ENCODE measurements at places on chromosomes 6 and 20. TPM values are rescaled to one million over a fixed set of nuclear protein-coding genes. Genes with fewer than 3 reads are reported as not detected.

DNA sequence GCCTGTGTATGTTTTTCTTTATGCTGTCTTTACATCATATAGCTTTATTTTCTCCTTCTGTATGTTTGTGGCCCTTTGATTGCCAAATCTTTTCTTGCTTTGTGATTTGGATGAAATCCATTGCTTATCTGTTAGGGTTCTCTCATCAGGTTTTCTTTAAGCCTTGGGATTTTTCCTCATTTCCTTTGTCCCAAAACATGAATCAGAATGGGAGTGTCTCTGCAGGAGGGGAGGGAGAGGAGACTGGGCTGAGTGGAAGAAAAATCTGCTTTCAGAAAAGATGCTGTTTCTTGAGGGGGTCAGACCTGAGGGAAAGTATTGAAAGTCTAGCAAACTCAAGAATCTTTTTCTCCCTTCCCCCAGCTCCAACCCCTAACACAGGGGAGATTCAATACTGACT is 758.0 kb upstream of the MMS22L start:
- no peak for DNase-seq

- DNase-seq: no peak
Measured at GRCh38 chr6:168111911-168112310, 32.9 kb upstream of the FRMD1 start.

GRCh38 chr6:86686496-86686895 is 250.8 kb upstream of the HTR1E start:
- DNase-seq: no peak

Gene IER3
- 68.8 TPM for total RNA-seq

Gene TSPYL1
- 167 TPM for total RNA-seq

Gene SNPH
- 11.2 TPM for total RNA-seq

GRCh38 chr20:37259865-37260264 is 1.7 kb downstream of the GHRH start:
- DNase-seq: no peak

GRCh38 chr6:46642928-46643751 is 9.5 kb downstream of the CYP39A1 start:
- peak; percentile 76 for DNase-seq

Gene TRIM15
- total RNA-seq: not detected

GRCh38 chr6:71482742-71483141 is 194.1 kb downstream of the OGFRL1 start:
- DNase-seq: peak; percentile 35

Gene NR2E1
- 0.24 TPM for total RNA-seq

DNA sequence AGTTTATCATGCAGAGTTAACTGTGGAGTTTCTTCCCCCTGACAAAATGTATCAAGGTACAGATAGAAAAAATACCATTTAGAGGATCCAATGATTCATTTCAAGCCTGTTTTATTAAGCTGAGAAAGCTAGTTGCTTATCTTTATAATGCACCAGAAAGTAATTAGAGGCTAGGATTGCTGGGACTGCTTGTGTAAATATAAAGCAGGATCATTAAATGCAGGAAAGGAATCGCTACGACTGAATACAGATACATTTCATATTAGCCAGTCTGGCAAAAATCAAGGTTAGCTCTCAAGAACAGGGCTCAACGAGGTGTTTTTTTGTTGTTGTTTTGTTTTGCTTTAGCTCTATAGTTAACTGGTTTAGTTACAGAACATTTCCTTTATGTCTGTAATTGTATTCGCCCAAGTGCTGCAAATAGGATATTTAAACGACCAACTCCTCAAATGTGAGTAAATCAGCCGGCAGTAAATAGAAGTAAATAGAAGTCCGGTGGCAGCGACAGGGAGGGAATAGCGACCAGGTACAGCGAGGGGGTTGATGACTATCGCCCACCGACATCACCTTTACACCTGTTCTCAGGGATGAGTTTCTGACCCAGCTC is 748 bp downstream of the UBE2J1 start:
- DNase-seq: no peak

DNA sequence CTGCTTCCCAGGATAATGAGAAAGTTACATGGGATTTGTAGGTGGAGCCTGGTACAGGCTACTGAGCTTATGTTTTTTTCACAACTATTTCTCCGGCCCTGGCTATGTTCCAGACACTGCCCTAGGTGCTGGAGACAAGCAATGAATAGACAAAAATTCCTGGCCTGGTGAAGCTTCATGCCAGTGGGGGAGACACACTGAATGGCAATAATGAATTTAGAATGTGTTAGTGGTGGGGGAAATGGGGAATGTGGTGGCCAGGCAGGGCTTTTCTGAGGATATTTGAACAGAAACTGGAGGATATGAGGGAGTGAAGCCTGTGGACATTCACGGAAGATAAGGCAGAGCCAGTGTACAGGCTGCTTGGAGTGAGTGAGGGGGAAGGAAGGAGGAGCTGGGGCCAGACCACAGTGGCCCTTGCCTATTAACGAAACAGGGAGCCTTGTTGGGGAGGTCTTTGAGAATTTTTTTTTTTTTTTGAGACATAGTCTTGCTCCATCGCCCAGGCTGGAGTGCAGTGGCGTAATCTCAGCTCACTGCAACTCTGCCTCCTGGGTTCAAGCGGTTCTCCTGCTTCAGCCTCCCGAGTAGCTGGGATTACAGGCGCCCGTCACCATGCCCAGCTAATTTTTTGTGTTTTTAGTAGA is 6.6 kb downstream of the FOXS1 start:
- no peak for DNase-seq

- DNase-seq: no peak
Measured at GRCh38 chr6:34697544-34697836, 923 bp upstream of the ILRUN start.

DNA sequence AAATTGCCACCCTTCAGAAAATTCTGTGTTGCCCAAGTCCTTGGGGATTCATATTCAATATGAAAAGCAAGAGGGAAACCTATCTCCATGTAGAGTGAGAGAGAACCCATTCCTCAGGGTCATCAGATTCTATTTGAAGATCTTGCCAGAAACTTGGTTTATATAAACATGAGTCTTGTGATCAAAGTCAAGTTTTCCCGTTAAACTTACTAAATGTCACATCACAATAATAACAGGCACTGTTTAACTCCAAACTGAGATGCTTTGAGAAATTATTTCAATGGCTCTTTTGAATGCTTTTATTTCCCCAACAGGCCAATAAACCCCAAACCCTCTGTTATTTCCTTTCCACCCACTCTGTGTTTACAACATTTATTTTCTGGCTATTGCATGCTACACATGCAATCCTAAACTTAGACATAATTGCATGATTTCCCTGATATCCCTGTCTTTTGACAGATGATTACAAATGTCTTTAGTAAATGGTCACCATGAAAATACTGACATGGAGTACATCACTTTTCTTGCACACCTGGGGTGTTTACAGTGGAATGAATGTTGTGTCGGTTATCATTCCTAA is 31.1 kb upstream of the SSTR4 start:
- DNase-seq: no peak

- DNase-seq: peak; percentile 87
Measured at GRCh38 chr20:51985013-51985415, 182.7 kb upstream of the SALL4 start.

DNA sequence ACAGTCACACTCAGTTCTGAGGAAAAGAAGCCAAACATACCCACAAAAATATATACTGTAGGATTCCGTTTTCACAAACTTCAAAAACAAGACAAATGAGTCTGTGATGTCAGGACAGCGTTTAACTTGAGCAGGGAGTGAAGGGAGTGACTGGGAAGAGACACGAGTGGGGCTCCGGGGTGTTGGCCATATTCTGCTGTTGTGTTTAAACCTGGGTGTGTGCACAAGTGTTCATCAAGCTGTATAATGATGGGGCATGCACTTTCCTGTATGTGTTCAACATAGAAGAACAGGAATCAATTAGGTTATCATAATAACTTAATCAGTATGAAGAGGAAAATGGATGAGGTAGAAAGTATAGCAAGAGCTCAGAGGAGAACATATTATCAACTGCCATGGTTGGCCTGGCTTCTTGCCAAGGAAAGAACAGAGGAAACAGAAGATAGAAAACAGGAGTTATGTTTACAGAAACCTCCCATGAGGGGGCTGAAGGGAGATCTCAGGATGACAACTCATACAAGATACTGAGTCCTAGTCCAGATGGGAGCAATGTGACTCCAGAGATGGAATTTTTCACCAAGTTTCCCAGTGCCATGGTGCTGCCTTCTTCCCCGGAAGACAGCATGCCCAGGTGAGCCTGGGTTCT is 15.1 kb upstream of the AFDN start:
- DNase-seq: no peak

Gene C6orf58
- total RNA-seq: not detected

Gene BPIFA1
- total RNA-seq: not detected

DNA sequence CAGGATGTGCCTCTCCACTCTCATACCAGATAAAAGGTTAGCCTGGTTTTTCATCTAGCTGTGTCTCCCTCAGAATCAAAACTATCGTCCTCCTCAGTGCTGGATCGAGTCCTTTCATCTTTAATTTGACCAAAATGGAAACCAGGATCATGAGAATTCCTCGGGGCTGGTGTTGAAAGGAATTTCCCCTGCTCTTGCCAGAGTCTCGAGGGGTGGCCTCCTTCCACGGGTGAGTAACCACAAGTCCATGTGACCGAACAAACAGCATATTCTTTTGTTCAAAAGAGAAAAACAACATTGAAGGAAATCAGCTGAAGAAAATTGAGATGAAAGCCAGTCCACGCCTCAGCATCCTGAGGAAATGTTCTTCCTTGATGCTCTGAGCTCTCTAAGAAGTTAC is 165.9 kb upstream of the CDYL start:
- peak; percentile 47 for DNase-seq

DNA sequence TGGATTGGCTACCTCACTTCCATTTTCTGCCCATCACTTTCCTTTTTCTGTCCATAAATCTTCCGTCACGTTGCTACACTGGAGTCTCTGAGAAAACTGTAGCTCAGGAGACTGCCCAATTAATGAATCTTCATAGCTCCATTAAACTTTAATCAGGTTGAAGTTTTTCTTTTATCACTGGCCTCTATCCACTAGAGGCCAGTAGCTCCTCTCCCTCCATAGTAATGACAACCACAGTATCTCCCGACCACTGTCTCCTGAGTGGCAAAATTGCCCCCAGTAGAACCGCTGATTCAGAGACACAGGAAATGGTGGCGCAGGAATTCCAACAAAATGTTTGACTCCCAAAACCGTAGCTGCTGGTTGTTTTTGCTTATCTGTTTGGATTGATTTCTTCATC is 18.4 kb upstream of the DOK5 start:
- no peak for DNase-seq

Gene PRRT1
- 0.94 TPM for total RNA-seq

Gene DYNLT2
- total RNA-seq: 0.67 TPM

DNA sequence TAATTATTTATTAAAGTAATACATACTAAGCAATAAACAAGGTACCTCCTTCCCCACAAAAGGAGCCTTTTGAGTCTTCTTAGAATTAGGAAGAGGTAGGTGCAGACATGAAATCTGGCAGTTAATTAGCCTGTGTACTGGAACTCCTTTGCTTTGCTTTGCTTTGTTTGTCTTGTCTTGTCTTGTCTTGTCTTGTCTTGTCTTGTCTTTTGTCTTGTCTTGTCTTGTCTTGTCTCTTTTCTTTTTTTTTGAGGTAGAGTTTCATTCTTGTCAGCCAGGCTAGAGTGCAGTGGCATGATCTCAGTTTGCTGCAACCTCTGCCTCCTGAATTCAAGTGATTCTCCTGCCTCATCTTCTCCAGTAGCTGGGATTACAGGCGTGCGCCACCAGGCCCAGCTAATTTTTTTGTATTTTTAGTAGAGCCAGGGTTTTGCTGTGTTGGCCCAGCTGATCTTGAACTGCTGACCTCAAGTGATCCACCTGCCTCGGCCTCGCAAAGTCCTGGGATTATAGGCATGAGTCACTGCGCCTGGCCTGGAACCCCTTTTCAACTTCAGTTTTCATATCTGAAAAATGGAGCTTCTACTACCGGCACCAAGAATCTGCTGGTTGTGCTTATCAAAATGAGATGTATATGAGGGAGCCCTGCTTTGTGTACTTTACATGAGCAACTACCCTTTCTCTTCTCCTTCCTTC is 301.2 kb downstream of the CDKAL1 start:
- peak; percentile 84 for DNase-seq

Gene CTAGE9
- not detected for total RNA-seq

Gene MYBL2
- total RNA-seq: 1.8 TPM

Gene RAET1E
- total RNA-seq: 9.2 TPM

GRCh38 chr20:61588411-61589385 is 336.6 kb downstream of the CDH4 start:
- peak; percentile 46 for DNase-seq

DNA sequence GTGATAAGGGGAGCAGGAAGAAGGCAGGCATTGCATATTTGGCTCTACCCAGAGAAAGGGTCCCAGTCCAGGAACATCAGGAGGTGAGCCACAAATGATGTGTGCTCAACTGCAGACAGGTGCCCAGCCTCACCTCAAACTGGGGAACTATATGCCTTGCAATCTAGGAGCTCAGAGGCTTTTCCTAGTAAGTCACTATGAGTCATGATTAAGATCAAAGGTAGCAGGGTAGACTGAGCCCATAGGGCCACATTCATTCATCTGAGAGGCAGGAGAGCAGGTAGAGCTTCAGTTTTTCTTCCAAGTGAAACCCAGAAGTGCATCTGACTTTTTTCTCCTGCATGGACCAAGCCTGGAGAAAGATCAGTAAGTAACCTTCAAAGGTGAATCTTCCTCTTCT is 31.3 kb downstream of the MARCKS start:
- DNase-seq: peak; percentile 26

DNA sequence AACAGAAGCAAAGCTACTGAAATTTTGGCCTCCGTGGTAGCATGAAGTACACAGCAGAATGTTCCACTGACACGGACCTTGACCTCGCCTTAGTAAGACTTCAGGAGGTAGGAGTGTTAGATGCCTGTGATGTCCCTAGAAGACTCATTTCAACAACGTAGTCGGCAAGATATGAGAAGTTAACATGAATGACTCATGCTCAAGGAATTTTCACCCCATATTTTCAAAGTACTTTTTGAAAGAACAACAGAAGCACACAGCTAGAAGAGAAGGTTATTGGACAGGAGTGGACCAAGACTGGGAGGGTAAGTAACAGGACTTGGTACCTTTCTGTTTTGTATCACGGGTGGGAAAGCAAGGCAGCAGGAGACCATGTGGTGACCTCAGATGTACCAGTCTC is 78.0 kb downstream of the DZANK1 start:
- DNase-seq: peak; percentile 46

DNA sequence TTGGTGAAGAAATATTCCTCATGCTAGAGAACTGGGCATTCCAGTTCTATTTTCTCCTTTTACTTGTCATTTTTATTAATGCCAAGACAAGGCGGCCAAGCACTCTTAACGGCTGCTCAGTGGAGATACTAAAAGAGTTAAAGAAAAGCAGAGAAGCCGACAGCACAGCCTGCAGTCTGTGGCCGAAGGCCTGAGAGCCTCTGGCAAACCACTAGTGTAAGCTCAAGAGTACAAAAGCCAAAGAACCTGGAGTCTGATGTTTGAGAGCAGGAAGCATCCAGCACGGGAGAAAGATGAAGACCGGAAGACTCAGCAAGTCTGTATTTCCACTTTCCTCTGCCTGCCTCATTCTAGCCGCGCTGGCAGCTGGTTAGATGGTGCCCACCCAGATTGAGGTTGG is 167.1 kb upstream of the FUT9 start:
- DNase-seq: no peak
